ENCODE measurements at places on chromosomes 2 and 18.

- DNase-seq = no peak
Observed at GRCh38 chr18:21747764-21748693, 7.4 kb downstream of the MIB1 start.

DNA sequence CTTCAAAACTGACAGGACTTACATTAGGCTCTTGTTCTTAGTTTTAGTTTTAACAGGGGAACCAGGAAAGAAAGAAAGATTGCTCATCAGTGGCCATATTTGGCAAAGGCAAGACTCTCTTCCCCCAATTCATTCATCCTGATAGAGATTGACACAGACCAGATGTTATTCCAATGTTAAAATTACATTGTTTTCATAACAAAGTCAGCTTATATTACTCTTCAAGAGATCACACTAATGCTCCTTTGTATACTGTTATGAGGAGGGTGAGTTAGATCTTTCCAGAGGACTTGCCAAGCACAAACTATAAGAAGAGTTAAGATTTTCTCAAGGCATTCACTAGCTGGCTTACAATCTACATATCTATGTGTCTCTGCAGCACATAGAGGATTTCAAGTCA is 252.1 kb downstream of the SLC8A1 start:
- DNase-seq = no peak

GRCh38 chr2:240963065-240963867 is 35.2 kb upstream of the SNED1 start:
- no peak for DNase-seq

- DNase-seq = no peak
Observed at GRCh38 chr2:71724793-71725192, 271.4 kb downstream of the DYSF start.

GRCh38 chr2:95061601-95062183 is 36.2 kb downstream of the MAL start:
- DNase-seq = peak; percentile 20

DNA sequence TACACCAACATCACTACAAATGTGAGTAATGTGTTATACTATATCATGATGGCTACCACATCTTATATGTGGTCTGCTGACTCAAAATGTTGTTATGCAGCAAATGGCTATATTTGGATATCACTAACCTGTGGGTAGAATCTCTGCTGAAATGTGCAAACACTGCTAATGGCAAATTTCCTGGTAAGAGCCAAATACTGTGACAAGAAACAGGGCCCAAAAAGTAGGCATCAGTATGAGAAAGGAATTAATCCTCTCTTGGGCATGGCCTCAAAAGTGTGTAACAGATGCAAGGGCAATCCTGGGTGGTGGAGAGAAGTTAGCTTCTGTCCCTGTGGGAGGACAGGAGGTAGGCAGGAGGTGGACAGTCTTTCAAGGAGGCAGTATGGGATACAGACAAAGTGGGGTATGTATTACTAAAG is 13.3 kb downstream of the ATF2 start:
- DNase-seq = no peak

DNA sequence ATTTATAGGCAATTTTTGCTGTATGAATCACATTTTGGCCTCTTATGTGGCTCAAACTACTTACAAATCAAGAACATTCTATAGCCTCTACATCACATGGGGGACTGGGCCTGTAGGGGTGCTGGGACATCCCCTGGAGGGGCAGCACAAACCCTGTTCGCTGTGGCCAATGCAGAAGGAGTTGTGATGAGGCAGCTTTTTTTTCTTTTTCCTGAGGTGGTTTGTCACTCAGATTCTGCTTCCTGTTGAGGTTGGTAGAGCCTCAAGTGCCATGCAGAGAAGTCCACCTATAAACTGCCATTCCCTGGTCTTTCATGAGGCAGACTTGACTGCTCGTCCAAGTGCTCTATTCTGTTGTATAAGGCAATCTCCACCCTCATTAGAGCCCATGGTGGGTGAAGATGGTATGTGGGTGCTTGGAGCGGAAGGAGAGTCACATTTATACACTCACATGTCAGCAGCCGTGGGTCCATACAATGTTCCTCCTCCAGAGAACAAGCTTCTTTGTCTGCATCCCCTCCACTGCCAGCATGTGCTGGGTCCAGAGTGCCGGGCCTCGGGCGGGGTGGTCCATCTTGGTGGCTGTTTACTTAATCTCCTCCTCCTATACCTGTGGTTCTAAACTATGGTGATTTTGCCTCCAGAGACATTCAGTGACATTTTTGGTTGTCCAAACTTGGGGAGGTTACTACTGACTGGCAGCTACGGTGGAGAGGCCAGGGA is 120.3 kb downstream of the ACOXL start:
- DNase-seq = no peak

DNA sequence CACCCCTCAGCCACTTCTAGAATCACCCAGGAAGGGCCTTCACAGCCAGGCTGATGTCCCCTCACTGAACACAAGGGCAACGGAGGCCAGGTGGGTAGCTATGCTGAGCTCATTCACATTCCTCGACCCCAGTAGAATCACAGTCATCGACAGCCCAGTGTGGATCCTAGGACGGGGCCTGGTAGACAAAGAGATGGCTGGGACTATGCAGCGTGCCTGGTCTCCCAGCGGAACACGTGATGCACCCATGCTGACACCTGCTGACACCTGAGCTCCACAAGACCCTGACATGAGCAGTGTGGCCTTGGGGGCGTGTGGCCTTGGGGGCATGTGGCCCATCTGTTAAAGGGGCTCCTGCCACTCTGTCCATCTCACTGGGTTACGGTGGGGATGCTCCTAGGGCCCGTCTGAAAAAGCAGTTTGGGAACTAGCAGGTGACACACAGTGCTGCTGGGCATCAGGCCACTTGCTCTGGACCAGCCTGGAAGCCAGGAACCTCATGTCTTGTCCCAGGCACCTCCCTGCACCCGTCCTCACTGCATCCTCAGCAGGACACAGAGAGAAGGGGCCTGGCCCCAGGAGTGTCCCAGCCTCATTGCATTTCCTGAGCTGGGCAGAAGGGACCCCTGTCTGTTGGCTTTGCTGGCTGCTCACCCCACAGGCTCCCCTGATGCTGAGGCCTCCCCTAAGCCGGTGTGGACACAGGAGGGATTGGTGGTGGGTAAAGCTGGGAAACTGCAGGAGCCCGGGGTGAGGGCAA is 9.7 kb downstream of the ECEL1 start:
- DNase-seq = no peak

DNA sequence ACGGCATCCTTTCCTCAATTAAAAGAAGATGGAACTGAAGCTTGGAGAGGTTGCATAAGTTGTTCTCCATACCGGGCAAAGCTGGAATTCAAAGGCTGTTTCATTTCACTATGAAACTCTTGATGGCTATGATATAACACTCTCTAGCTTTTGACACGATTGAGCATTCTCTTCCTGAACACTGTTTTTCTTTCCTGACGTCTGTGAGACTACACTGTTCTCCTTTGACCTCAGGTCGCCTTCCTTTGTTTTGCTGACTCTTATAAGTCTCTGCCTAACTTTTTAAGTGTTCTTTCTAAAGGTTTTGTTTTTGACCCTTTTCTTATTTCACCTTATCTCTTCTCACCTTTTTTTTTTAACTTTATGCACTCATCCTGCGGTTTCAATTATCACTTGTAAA is 261.8 kb upstream of the LINC00305 start:
- DNase-seq = no peak

DNA sequence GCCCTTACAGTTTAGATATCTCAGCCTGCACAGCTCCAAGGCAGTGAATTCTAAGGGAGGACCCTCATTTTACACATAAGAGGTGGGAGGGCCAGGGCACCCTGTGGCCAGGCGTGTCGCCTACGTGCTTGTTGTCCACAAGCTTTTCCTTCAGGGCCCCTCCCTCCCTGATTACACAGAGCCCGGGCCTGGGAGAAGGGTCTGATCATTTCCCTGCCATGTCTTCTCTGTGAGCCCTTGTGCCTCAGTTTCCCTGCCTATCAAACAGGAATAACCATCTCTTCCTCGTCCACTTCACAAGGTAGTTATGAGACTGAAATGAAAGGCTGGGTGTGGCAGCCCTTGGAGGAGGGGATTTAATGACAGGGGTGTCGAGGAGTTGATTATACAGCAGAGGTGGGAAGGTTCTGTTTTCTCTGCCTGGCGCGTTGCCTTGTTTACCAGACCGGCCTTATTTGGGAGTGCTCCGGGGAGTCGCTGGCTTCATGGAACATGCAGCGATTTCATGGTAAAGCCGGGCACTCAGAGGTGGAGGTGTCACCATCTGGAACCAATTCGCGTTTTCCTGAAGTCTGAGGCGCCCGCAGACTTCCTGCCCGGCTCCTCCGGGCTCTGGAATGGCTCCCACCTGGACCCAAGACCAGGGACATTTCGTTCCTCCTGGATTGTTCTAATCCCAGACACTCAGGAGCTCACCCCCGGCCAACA is 208.9 kb downstream of the KLHL29 start:
- DNase-seq = no peak

GRCh38 chr18:26540043-26540628 is 8.2 kb downstream of the KCTD1 start:
- no peak for DNase-seq

GRCh38 chr18:8277270-8277669 is 332.0 kb upstream of the RAB12 start:
- no peak for DNase-seq

DNA sequence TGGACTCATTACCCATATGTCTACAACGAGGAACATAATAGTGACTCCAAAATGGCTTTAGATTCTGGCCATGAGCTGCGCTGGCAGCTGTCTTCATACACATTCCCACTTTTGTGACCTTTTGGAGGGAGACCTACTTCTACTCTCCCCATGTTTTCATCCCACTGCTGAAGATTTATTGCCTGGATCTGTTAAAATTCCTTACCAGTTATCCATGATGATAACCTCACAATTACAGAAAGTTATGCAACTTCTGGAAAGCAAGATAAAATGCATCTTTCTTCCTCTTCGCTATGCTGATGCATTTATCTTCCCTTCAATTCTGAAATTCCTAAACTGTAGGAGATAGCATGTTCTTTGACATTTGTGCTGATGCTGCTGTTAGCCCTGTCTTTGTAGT is 855.3 kb downstream of the SLC4A3 start:
- no peak for DNase-seq

- DNase-seq = no peak
Observed at GRCh38 chr2:23712756-23713151, 214.2 kb downstream of the ATAD2B start.

- no peak for DNase-seq
Observed at GRCh38 chr2:64227603-64228125, 83.4 kb upstream of the PELI1 start.

GRCh38 chr2:44362207-44363015 is 664 bp downstream of the CAMKMT start:
- DNase-seq = peak; percentile 59

DNA sequence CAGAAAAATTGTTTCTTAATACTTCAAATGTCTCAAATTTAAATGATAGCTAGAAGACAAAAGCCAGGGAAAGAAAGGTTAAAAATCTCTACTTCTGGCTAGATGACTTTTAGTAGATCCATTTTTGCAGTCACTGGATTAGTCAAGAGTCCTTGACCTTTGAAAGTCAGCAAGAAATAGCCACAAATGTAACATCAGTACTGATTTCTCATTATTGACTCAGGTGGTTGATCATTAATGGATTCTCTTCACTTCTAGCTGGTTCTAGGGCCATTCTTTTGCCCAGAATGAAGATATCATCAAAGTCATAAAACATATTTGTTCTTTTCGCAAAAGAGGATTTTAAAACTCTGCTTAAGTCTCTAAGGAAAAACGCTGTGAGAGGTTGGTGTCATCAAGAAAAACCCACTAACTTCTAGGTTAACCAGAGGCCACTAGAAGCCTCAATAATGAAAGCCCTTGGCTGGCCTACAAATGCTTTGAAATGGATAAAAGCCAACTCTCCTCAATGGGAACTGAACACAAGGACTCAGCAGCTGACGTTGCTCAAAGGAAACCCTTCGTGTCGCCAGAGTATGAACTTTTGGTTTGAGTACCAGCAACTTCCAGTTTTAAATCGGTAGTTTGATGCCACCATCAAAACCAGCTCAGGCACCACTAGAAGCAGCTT is 66.3 kb downstream of the IRS1 start:
- no peak for DNase-seq

GRCh38 chr2:45152691-45153090 is 143.4 kb upstream of the SIX2 start:
- DNase-seq = no peak

GRCh38 chr18:44564922-44565321 is 115.8 kb upstream of the SETBP1 start:
- DNase-seq = no peak

DNA sequence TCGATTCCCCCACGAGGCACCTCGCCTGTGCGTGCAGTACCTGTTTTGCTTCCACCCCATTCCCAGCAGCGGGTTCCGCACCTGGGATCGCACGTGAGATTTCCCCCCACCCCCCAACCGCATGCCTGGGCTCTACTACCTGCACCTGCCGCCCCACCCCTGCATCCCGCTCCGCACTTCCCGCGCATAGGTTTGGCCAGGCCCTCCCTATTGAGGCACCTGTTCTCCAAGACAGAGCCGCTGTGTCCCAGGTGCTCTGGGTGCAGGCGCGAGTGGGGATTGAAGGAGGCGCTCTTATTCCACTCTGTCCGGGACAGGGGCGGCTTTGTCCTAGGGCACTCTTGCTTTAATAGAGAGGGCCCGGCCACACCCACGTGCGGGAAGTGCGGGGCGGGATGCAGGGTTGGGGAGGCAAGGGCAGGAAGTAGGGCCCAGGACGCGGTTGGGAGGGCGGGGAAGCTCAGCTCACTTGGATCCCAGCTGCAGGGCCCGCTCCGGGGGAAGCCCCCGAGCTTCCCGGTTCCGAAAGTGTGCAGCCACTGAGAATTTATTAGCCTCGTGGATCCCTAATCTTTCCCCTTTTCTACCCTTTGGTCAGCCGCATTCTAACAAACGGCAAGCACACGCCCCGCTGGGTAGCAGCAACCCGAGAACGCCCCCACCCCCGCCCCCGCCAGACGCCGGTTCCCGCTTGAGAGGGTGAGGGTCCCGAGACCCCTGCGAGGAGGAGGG is 670 bp upstream of the MOCOS start:
- peak; percentile 33 for DNase-seq

- DNase-seq = no peak
Observed at GRCh38 chr2:220533485-220533884, 906.1 kb downstream of the SLC4A3 start.

DNA sequence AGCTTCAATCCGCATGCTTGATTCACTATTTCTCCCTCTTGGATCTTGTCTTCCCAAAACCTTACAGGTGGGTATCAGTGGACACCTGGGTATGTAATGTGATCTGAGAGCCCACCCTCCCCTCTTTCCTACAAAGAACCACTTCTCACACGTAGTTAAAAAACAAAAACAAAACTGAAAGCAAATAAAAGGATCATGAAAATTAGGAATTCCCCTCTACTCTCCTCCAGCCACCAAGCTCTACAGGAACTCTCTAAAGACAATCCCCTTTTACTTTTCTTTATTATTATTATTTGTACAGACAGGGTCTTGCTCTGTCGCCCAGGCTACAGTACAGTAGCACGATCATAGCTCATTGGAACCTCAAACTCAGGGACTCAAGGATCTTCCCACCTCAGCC is 40.8 kb upstream of the MYO1B start:
- no peak for DNase-seq

GRCh38 chr2:180328795-180329422 is 321.8 kb upstream of the CWC22 start:
- DNase-seq = no peak

All from activated CD4-positive, alpha-beta T cell treated with anti-CD3 and anti-CD28 coated beads, Interleukin-2, amount 50 U/mL, for 48 hours (primary cell).